ENCODE measurements at places on chromosomes 12 and 14.
A peak's percentile ranks its signal among the peaks of the same experiment; 100 is the strongest.

DNA sequence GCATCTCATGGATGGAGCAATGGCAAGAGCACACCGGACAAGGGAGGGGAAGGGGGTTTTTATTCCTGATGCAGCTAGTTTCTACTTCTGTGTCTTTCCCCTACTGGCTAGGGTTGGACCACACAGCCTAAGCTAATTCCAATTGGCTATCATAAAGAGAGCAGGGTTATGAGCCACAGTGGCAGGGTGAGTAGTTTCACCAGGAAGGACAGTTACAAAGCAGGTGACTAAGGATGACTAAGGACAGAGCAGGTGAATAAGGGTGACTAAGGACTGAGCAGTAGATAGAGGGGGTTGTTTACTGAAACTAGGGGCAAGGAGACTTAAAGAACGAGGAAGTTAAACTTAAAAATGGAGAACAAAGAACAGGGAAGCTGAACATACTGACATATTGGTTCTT lies 321.4 kb upstream of the SEL1L start:
- DNase-seq: no peak

DNA sequence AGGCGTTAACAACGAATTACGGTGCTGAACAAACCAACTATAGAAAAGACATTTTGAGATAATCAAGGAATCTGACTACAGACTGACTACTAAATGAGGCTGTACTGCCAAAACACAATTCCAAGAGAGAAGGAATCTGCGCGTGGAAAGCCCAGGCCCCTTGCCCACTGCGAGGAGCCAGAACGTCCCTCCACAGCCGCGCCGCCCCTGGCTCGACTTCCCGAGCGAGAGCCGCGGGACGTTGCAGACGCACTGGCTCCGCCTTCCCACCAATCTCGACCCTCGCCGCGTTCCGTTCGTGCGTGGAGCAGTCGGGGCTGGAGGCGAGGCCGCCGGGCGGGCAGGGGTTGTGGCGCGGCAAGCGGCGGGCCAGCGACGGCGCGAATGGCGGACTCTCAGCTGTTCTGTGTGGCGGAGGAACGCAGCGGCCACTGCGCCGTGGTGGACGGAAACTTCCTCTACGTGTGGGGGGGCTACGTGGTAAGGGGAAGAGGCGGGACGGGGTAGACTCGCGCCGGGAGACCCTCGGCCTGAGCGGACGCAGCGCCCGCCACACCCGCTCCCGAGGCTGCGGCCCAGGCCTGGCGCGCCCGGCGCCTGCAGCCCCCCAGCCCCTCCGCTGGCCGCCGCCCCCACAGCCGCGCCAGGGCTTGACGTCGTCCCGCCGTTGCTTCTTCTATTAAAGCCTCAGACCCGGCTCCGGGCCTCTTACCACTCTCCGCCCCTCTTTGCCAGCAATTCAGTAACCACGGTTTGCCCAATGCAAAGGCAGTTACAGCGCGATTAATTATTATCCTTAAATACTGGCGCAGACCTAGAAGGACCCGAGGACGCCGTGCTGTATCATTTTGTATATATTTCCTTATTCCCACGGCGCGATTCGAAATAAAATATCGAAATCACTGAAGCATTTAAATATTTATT lies at the start of gene KLHDC1:
TSS of gene KLHDC1 (plus strand) at position 310 of the 924 bp plus-strand sequence. CDS start at position 385, 75 bp downstream.
- peak; percentile 84 for DNase-seq

DNA sequence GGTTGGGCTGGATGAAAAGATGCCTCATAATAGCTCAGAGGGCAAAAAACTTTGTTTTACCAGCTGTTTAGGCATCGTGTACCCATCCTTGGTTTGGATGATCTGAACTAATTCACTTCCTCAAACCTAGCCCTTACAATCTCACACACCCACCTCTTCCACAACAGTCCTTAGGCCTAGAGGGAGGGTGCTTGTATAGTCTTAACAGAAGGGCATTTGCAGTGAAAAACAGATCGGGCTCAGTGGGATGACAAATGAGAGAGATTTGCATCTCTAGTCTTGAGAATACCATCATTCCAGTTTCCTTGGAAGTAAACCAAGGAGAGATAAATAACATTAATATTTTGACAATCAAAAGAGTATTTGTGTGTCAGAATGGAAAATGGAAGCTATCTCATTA lies 11.0 kb downstream of the SLCO1A2 start:
- DNase-seq: peak; percentile 66

DNA sequence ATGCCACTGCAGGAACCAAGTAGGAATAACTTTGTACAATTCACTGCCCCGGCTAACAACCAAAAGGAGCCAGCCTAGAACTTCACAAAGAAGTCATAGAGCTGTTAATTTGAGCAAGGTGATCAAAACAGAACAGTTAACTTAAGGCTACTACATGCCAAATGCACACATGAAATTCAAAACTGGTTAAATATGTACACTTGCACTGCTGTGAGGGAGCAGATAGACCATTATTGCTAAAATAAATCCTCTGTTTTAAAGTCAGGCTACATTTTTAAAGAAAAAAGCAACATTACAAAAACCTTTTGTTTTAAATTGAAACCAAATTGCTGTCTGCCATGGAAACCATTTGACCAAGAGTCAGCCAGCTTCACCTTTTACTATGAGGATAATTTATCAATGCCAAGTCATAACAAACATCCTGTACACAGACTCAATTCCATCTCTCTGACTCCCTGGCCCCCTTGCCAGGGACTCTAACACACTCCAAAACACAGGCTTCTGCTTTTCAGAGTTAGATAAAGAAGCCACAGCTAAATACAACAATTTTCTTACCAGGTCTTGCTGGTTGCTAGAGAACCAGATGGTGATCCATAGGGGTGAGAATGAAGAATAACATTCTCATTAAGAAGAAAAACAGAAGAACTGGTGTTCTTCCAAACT lies 84.0 kb downstream of the LRP6 start:
- peak; percentile 29 for DNase-seq

- no peak for DNase-seq
Measured at GRCh38 chr12:123027726-123028445, 47.4 kb downstream of the ARL6IP4 start.

GRCh38 chr12:56155256-56155845 lies 2.8 kb upstream of the MYL6 start:
- no peak for DNase-seq

- peak; percentile 41 for DNase-seq
Measured at GRCh38 chr14:23362200-23362599, 2.8 kb downstream of the EFS start.
